ENCODE measurements at places on chromosomes 12 and 14.

GRCh38 chr12:95918194-95918993 lies 24.0 kb downstream of the CCDC38 start:
- DNase-seq, result peak; percentile 42

GRCh38 chr12:92921877-92922276 lies 7.2 kb downstream of the EEA1 start:
- no peak for DNase-seq

DNA sequence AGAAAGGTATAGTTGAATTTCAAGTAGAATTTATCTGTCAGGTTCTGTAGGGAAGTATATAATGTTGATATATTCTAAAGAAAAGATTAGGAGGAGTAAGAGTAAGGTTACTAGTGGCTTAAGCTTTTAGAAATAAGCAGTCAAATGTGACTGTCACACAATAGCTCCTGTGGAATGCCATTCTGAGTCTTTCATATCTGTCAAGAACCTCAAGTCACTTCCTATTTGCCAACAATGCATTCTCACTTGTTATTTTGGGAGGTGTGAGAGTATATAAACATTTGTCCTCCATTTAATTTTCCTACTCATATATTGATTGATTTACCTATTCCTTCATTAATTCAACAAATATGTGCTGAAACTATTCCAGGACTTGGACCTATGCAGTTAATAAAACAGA lies 11.7 kb downstream of the CLEC9A start:
- no peak for DNase-seq

DNA sequence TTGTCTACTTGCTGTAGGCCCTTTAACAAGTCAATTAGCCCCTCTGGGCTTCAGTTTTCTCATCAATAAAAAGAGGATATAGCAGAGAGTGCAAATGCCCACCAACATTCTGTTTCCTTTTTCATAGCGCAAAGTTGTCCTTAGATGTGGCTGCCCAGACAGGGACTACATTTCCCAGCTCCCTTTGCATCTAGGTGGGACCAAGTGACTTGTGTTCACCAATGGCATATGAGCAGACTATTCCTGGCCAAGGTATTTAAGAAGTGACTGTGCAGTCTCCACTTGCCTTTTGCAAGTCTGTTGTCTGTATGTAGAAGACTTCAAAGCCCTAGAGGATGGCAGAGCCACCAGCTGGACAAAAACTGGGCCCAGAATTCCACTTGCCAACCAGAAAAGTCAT lies 59.7 kb downstream of the DAO start:
- DNase-seq, result peak; percentile 13

DNA sequence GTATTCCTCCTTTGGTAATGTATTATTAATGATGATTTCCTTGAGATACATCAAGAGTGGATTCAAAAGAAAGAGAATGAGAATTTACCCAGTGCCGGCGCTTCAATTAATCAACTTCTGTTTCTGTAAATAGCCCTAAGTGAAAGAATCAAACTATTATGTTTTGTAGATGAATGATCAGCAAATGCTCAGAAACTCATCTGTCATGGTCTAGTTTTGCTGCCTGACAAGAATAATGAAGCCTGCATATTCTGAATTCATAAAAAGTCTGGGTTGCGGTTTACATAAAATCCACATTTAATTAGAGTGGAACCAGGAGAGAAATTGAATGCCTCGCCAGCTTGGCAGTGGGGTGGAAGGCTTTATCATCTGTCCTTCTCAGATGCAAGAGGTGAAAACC lies 325.3 kb downstream of the GALC start:
- no peak for DNase-seq

DNA sequence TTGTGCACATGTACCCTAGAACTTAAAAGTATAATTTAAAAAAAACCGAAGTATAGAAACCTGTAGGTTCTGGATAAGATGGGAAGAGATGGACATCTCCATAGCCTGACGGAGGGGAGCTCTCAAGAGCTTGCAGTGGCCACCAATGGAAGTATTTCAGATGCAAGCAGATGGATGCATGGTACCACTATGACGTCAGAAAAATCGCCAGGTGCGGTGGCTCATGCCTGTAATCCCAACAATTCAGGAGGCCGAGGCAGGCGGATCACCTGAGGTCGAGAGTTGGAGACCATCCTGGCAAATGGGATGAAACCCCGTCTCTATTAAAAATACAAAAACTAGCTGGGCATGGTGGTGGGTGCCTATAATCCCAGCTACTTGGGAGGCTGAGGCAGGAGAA lies 3.4 kb downstream of the TEX22 start:
- DNase-seq, result no peak

- no peak for DNase-seq
These were observed 18.8 kb downstream of the SYNDIG1L start for GRCh38 chr14:74407021-74407800.

DNA sequence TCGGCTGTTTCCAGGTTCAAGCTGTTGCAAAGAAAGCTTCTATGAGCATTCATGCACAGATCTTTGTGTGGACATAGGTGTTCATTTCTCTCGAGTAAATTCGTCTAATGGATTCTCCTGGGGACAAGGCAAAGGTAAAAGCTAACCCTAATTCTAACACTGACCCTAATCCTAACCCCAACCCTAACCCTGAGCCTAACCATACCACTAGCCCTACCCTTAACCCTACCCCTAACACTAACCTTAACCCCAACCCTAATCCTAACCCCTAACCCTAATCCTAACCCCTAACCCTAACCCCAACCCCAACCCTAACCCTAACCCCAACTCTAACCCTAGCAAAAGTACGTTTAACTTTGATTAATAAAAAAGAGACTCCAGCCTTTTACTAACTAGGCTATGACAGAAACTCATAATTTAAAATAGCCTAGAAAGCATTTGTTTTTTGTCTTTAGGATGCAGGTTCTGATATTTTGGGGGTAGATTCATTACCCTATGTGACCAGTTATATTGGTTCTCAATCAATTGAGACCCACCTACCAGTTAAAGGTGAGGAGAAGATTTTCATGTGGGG lies 27.6 kb upstream of the RFLNA start:
- no peak for DNase-seq

- DNase-seq, result no peak
These were observed 4.8 kb downstream of the TNFAIP2 start for GRCh38 chr14:103127861-103128598.

DNA sequence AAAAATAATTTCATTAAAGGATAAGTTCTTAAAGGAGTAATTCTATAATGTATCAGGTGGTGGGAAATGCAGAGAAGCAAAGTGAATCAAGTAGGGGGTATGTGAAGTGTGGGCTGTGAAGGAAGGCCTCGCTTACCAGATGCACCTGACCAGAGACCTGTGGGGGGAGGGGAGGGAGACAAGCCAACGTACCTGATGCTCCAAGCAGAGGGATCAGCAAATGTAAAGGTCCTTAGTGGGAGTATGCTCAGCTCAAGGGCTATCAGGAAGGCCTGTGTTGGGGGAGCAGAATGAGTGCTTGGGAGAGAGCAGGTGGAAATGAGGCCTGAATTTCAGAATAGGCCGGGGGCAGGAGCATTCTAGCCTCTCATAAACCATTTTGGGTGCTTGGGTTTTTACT lies 57.1 kb downstream of the ANO4 start:
- no peak for DNase-seq

DNA sequence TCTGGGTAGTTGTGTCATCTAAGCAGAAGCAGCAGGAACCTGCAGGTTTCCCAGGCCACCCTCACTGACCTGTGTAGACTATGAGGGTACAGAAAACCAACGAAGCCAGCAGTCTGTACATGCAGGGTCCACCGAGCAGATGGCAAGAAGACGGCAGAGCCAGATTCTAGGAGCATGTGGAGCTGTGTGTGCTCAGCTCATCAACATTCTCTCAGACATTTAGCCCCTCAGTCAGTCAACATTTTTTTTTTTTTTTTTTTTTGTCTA lies 7.3 kb upstream of the ASIC1 start:
- DNase-seq, result no peak

GRCh38 chr12:120936197-120936596 lies 32.0 kb upstream of the SPPL3 start:
- no peak for DNase-seq

GRCh38 chr12:26277506-26278246 lies 82.3 kb downstream of the SSPN start:
- DNase-seq, result no peak

DNA sequence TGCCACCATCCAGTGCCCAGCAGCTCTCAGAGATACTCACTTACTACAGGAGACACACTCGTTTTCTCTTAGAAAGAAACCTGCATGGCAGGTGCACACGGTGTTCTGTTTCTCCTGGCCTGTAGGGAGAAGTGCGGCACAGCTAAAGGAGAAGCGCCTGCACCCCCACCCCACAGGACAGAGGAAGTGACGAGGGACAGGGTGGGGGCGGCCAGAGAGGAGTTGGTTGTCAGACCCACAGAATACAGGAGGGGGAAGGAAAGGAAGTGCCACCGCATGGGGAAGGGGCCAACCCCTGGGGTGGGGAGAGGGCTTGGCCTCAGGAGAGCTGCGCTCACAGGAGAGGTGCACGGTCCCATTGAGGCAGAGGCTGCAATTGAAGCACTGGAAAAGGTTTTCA lies 8.8 kb downstream of the TNFRSF1A start:
- no peak for DNase-seq

- no peak for DNase-seq
These were observed 211.9 kb upstream of the ARHGAP5 start for GRCh38 chr14:31864937-31865855.

Measured in IMR-90 (cell line).